NCI-H524 (cell line): ENCODE measurements at places on chromosomes 7 and 10.

GRCh38 chr10:90352288-90352687 lies 505.6 kb downstream of the HTR7 start:
- no peak for DNase-seq

DNA sequence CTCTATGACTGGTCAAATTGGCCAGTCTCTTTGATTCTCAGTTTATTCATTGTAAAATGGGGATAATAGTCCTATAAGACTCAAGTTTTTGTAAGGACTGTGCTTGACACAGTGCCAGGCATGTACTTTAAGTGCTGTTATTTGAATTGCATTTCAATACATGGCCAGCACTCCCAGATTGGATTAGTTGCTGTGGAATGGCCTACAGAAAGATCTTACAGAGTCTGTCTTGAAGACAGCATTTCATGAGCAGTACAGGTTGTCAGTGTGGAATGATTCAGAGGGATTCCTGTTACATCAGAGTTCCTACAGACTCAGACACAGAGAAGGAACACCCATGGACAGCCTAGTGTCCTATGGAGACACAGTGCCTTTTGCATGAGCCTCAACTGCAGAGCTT lies 238.1 kb upstream of the BMPER start:
- no peak for DNase-seq

- DNase-seq: no peak
Observed at GRCh38 chr10:99537989-99538917, 5.5 kb downstream of the NKX2-3 start.

DNA sequence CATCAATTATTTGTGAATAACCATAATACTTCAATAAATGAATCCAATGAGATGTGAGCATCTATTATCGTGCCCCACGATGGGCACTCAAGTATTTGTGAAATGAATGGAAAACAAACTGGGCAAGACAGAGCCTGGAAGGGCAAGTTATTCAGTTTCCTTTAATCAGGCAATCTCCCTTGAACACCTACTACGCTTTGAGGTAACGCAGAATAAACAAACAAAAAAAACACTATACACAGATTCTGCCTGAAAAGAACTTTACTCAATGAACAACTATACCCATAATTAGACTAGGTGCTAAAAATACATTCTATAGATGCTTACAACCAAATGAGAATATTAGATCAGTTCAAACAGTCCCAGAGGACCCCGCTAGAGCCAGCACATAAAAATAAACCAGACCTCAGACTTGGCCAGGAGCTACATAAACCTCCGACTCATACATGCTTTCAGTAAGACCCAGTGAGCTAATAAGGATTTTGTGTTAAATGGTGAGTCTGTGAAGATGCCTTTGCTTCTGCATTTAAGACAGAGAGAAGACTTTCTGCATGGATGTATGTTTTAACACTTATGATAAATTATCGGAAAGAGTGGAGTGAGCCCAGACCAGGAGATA lies 121.3 kb downstream of the MPP7 start:
- DNase-seq: no peak
